ENCODE measurements at places on chromosomes 4 and X.

GRCh38 chr4:186134257-186134656 is 29.8 kb downstream of the FAM149A start:
- no peak for DNase-seq

DNA sequence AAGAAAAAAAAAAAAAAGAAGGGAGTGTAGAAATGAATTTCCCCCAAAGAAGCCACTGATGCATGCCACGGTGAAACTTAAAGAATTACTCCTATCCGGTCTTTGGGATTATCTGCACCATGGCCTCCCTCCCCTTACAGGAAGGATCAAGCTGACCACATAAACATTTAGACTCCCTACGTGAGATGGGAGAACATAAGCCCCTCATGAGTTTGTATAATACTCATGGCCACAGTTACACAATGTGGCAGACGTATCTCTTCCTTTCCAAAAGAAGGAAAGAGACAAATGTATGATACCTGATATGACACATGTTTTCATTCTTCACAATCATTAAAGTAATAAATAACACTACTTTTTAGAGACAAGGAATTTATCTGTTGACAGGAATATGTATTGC is 3.3 kb upstream of the PTTG2 start:
- DNase-seq = no peak

DNA sequence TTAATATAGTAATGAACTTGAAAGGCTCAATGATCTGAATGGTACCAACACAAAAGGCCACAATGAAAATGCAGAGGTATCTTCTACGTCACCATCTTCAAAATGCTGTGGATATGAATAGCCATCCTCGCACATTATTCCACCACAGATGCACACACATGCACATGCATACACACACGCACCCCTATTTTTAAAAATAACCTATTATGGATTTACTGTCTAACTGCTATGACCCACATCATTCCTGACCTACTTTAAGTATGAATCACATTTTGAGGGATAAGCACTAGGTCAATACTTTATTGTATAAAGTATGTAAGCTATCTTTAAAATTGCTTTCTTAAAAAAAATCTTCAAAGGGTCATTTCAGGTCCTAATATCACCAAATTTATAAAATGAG is 24.4 kb upstream of the CORIN start:
- DNase-seq = peak; percentile 80

DNA sequence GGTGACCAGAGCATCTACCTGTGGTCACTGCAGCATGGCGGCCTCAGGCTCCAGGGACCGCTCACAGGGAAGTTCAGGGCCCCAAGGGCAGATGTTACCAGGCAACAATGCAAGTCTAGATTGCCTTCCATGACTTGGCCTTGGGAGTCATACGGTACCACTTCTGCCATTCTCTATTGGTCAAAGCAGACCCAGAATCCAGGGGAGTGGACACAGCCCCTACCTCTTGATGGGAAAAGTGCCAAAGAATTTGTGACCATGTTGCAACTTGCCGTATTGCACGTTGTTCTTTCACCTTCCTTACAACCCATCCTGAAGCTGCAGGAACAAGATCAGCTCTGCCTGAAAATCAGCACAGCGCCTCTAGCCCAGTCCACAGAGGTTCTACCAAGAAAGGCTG is 111.1 kb downstream of the IRF2 start:
- no peak for DNase-seq

GRCh38 chrX:134671294-134671693 is 13.0 kb upstream of the PLAC1 start:
- no peak for DNase-seq

- peak; percentile 60 for DNase-seq
Measured at GRCh38 chr4:6372649-6373525, 99.5 kb downstream of the PPP2R2C start.

- no peak for DNase-seq
Measured at GRCh38 chr4:29970626-29971025, 749.5 kb upstream of the PCDH7 start.

DNA sequence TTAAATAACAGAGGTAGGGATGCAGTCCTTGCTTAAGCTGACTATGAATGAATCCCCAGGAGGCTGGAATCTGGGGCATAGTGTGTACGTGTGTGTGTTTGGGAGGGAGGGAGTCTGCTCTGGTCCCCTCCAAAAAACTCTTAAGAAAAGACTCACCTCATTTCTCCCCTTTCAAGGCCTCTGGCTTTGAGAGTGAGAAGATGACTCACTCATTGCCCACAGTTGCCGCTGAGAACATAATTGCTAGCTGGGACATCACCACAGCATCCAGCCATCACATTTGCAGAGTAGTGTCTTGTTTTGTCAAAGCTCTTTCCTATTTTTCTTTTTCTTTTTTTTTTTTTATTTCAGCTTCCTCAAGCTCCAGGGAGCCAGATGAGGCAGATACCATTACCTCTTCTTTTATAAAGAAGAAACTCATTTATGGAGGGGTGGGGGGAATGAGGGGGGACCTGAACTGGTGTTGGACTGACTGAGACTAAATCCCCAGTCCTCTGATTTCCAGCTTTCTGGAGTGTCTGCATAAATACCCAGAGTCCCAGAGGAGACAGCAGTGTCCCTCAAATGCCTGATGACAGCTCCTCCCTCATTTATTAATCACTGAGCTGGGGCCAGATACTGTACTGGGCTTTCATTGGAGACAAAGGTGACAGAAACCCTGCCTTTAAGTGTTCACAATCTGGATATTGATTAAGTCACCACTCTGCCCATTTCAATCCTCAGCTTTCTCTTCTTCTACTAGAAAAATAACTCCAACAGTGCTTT is 61.9 kb upstream of the LAS1L start:
- peak; percentile 57 for DNase-seq

GRCh38 chr4:155060419-155060818 is 148.0 kb upstream of the NPY2R start:
- DNase-seq = no peak

- DNase-seq = no peak
Measured at GRCh38 chr4:14920237-14920636, 82.0 kb upstream of the CPEB2 start.

DNA sequence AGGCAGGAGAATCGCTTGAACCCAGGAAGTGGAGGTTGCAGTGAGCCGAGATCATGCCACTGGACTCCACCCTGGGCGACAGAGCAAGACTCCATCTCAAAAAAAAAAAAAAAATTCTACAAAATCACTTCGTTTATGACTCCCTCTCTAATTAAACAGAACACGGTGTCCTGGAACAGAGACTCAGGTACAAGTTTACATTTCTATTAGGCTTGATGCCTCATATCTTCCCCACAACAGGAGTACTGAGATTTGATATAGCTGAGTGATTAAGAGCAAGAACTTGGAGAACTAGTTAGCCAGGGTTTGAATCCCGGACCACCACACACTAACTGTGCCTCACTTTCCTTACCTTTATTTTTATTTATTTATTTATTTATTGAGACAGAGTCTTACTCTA is 42.2 kb upstream of the KLF3 start:
- no peak for DNase-seq

DNA sequence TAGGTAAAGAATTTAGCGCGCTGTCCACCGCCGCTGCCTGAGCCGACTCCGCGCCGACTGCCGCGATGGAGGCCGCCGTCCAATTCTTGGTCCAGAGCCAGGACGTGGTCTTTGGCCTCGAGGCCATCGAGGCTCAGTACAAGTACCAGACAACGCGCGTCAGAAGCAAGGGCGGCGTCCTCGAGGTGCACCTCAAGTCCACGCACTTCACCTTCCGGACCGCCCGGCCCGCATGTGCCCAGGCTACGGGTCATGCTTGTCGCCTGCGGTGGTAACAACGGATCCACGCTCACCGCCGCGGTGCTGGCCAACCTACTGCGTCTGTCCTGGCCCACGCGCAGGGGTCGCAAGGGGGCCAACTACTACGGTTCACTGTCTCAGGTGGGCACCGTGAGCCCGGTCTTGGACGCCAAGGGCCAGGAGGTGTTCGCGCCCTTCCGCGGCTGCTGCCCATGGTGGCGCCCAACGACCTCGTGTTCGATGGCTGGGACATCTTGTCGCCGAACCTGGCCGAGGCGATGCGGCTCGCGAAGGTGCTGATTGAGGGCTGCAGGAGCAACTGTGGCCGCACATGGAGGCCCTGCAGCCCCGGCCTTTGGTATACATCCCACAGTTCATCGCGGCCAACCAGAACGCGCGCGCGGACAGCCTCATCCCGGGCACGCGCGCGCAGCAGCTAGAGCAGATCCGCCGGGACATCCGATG is 128.0 kb downstream of the ANAPC4 start:
- DNase-seq = no peak

- DNase-seq = no peak
Measured at GRCh38 chr4:100386270-100386669, 131.6 kb downstream of the EMCN start.

GRCh38 chr4:156677131-156677531 is 294.5 kb downstream of the PDGFC start:
- DNase-seq = peak; percentile 71

DNA sequence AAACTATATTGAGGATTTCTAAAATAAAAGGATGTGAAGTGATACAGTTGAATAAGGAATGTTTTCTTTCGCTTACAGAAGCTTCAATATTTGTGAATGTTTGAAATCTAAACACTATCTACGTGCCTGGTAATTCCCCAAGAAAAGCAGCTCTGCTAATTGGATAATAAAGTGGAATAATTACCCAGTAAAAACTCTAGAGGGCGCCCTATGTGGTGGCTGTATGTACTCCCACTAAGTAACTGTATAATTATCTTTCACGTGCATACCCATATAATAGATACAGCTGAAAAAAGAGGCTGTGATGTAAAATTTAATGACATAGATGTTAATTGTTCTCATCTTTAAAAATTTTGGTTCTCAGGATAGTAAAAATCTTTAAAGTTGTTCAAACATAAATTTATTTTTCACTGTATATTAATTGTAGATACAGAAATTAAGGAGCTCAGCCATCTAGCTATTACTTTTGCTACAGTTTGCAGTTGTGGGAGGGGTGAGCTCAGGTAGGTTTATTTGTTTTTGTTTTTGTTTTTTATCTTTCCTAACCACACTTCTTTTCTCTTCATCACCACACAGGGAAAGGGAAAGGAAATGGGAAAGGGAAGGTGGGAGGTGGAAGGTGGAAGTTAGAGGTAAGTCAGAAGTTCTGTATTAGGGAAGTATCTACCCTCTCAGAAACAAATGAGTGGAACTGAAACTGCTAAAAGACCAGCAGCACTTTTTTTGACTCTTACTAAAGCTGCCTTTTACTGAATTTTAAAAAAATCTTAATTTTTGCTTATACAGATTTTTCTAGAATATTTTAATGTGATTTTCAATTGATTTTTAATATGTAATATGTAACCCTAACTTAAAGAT is 151.7 kb upstream of the RPS6KA6 start:
- DNase-seq = peak; percentile 47

DNA sequence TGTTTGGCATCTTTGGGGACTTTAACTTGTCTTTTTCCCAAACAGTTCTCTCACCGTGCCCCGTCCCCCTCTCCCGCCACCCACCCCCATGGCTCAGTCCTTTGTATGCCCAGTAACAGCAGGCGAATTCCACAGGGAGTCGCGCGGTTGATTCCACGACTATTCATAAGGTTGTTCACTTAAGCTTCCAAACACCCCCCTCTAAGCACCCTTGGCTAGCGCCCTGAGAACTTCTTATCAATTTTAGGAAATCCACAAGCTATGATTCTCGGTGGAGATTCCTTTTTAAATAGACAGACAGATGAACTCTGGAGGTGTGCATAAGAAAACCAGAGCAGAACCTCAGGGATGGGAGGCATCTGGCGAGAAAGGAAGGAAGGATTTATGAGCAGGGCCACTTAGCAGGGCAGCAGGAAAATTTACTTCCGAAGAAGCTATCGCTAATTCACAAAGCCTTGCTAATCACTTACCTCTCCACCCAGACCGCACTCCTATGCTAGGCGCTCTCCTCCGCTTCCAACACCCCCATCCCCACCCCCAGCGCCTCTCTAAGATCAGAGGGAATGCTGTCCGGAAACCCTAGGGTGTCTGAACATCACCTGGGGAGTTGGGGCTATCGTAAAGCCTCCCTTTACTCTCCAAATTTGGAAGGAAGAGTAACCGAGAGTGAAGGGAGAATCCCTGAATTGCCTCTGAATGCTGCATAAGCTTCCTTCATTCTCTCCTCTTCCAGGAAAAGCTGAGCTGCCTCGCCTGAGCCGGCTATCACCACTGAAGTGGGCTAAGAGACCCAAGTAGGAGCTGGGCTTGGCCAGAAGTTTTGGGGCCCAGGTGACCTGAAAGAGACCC is 1.7 kb downstream of the UNC5C start:
- DNase-seq = peak; percentile 7

DNA sequence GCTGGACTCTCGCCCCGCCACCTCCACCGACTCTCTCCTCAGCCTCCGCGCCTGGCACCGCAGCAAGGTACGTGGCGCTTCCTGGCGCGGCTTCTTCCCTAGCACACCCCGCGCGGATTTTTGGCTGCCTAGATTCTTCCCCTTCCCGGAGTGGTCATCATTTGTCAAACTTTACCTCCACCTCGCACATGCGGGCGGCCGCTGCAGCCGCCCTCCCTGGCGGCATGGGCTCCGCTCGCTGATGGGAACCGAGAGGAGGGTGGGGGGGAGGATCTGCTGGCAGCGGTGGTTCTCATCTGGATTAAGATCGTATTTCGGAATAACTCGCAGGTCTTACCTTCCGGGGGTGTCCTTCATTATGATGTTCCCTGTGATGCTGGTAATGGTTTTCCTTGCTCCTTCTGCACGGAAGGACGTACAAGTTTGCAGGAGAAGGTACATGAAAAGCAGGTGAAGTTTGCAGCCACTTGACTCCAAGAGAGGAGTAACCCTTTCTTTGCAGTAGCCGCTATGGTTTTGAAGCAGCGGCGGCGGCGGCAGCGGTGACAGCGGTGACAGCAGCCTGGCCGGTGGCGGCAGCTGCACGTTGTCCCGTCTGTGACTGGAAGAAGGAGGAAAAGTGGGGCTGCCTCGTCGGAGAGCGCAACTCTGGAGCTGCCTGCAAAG is 2183.9 kb upstream of the TENM3 start:
- no peak for DNase-seq

DNA sequence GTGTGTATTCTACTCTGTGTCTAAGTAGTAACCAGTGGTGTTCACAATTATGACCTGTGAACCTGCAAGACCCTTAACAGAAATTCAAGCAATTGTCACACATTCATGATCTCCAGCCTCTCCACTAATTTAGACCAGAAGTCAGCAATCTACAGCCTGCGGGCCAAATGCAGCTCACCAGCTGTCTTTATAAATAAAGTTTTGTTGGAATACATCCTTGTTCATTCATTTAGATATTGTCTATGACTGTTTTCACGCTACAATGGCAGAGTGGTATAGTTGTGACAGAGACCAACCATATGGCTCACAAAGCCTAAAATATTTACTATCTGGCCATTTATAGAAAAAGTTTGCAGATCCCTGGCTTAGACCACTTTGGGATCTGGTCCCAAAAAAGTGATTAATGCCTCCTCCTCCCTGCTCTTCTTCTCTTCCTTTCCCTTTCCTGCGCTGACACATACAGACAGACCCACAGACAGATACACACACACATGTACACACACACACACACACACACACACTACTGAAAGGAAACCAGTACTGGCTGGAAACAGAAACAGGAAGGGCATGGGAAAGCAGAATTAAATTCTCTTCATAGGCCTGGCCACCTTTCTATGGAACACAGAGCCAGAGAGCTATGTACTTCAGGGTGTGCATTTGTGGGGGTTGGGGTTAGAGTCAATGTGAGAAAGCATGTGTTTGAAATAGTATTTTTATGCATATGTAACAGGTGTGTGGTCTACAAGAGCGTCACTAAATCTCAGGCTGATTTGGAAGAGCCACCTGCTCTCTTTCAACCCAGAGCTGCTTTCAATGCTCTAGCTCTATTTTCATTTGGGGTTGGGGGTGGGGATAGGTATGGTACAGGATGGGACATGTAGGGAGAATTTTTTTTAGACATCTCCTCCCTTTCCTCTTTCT is 49.7 kb upstream of the TMEM164 start:
- DNase-seq = no peak

GRCh38 chr4:68396756-68397155 is 46.9 kb upstream of the YTHDC1 start:
- DNase-seq = no peak
